ENCODE measurements at places on chromosomes 2 and 18. TPM values are rescaled to one million over a fixed set of nuclear protein-coding genes. Genes with fewer than 3 reads are reported as not detected.

DNA sequence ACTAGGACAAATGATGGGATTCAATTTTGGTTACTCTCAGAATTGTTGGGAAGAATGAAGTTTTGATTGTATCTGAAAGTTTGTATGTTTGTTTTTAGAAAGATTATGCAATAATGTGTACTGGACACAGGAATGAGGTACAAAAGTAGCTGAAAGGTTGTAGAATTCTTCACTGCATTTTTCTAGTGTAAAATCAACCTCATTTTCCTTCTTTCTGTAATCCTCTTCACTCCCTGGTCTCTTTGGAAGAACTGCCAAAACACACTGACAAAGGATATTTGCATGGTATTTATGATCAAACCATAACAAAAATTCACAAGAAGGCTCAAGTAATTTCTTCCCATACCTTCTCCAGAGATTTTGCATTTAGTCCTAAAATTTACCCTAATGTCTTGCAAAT is 110.7 kb downstream of the ZEB2 start:
- no peak for DNase-seq

GRCh38 chr2:48587560-48587959 is 30.1 kb upstream of the GTF2A1L start:
- no peak for DNase-seq

- DNase-seq, result no peak
Observed at GRCh38 chr2:173199294-173199693, 123.6 kb downstream of the MAP3K20 start.

DNA sequence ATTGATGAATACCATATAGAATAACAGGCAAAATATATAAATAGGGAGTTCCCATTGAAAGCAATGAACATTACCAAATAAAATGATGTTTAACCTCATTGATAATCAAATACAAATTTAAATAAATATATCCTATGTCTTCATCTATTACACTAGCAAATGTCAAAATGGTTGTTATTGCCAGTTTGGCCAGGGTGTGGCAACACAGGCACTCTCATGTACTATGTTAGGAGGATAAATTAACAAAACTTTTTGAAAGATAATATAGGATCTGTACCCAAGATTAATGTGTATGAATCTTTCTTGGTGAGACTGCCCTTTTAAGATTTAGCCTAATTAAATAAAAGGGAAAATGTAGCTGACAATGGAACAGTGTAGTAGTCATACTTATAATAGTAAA is 659.3 kb downstream of the ERBB4 start:
- no peak for DNase-seq

GRCh38 chr2:218322768-218323525 is 30.6 kb upstream of the TMBIM1 start:
- peak; percentile 76 for DNase-seq

- no peak for DNase-seq
Observed at GRCh38 chr2:160076914-160077313, 14.5 kb upstream of the PLA2R1 start.

GRCh38 chr2:238870261-238870660 is 22.4 kb downstream of the TWIST2 start:
- no peak for DNase-seq

DNA sequence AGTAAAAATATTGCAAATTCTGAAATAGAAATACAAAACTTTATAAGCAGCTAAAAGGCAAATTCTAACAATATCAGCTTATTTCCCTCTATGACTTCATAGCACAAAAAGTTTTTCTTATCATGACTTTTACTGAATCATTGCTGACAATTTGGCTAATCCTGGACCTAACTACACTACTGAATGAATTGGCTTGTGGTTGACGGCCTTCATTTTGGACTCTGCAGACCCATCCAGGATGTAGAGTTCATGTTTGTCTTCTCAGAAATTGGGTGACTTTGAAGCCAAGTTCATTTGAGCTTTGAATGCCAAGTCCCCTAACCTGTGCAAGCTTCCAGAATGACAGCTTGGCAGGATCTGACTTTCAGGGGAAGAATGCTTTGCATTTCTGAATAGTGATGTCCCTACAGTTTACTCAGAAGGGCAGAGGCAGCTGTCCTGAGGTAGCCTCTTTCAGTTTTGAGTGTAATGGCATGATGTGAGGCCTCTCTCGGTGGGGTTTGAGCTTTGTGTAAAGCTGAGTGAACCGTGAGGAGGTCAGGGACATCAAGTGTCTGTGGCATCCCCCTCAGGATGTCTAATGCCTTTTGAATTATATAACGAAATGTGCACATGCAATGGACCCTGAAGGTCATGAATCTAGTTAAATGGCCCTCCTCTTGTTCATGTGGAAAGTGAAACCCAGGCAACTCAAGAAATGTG is 48.0 kb downstream of the EFEMP1 start:
- no peak for DNase-seq

The CCDC142 gene
- total RNA-seq, result 5.6 TPM

The BMP10 gene
- 5.9 TPM for total RNA-seq

The HES6 gene
- total RNA-seq, result 2.1 TPM

The COQ10B gene
- 33.4 TPM for total RNA-seq

The ITPRIPL1 gene
- 0.89 TPM for total RNA-seq

The KIAA2012 gene
- not detected for total RNA-seq

The HOXD1 gene
- 0.30 TPM for total RNA-seq

Measured in heart left ventricle (tissue), 16 donors.